Caco-2 (cell line): ENCODE measurements at places on chromosomes 2 and 18.

- no peak for DNase-seq
Observed at GRCh38 chr2:62785810-62786597, 80.5 kb downstream of the EHBP1 start.

DNA sequence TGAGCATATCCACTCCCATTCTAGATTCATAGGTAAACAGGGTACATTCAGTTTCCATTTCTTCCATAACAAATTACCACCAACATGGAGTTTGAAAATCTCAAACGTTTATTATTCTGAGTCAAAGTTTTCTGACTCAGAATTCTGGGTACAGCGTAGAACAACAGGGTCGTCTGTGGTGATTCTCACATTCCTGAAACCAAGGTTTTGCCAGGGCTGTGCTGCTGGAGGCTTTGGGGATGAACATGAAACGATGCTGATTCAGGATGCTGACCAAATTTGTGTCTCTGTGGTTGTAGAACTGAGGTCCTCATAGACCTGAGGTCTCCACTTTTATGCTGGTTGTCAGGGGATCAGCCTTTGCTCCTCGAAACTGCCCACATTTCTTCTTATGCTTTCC lies 255.7 kb downstream of the DSEL start:
- no peak for DNase-seq

DNA sequence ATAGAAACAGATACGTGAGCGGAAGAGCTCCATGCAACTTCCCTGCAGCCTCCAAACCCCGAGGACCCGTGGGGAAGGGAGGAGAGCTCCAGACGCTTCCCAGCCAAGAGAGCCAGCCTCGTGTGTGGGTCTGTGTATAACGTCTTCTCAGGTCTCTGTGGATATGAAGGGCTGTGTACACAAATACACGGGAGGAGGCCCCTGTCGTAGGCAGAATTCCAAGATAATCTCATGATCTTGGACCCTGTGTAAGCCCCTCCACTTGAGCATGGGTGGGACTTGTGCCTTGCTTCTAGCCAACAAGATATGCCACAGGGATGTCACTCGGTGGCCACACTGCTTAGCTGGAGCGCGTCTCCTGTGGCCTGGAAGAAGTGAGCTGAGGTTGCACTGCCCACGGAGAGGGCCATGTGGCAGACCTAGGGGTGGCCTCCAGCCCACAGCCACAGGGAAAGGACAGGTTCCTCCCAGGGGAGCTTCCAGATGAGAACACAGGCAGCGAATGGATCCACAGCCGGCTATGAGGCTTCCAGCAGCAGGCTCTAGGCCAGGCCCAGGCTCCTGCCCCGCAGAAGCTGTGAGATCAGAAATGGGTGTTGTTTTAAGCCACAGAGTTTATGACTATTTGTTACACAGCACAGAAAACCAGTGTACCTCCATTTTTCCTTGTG lies 15.6 kb upstream of the KLF11 start:
- DNase-seq, result no peak

DNA sequence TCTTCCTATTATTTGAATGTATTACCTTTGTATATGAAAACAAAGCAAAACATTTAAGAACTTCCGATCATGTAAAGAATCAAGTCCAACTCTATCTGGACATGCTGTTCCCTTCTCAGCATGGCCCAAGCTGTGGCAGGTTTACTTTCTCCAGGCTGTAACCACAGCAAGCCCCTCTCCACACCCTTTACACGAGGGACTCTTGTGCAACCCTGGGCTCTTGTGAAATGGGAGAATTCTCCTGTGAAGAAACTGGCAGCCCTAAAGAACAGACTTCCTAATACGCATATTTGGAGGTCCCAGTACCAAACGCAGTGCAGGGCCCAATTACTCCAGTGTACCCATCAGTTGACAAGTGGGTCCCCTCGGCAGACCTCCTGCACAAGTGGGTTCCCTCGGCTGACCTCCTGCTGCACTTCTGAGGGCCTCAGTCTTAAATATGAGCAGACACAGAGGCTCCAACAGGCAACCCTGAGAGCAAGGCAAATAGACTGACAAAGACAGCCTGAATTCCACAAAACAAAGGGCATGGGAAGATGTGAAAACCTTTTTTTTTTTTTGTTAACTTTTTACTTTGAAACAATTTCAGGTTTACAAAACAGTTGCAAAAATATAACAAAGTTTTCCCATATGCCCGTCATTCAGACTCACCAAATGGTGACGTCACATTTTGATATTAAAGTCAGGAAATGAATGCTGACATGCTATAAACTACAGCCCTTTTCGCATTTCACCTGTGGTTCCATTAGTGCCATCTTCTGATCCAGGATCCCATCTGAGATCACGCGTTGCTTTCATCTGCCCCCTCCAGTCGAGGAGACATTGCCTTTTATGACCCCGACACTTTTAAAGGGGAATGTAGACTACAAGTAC lies 78.2 kb downstream of the FBXO15 start:
- no peak for DNase-seq

- no peak for DNase-seq
Observed at GRCh38 chr2:113915082-113915819, 25.4 kb downstream of the ACTR3 start.

- DNase-seq, result no peak
Observed at GRCh38 chr2:54041135-54041534, 70.3 kb upstream of the PSME4 start.

DNA sequence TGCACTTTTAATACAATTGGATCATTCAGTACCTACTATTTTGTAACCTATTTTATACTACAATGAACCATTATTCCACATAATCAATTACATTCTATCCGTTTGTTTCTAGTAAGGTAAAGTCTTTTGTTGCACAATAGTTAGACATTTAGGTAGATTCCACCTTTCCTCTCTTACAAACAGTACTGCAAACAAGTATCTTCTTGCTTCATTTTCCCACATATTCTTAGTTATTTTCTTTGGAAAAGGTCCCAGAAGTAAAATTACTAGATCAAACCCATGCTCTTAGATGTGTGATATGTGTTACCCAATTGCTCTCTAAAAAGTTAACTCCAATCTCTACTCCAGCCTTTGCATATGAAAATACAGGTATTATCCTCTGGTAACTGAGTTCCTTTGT lies 49.6 kb downstream of the SPIRE1 start:
- DNase-seq, result no peak

GRCh38 chr2:196601430-196602306 lies 37.8 kb upstream of the CCDC150 start:
- DNase-seq, result no peak

DNA sequence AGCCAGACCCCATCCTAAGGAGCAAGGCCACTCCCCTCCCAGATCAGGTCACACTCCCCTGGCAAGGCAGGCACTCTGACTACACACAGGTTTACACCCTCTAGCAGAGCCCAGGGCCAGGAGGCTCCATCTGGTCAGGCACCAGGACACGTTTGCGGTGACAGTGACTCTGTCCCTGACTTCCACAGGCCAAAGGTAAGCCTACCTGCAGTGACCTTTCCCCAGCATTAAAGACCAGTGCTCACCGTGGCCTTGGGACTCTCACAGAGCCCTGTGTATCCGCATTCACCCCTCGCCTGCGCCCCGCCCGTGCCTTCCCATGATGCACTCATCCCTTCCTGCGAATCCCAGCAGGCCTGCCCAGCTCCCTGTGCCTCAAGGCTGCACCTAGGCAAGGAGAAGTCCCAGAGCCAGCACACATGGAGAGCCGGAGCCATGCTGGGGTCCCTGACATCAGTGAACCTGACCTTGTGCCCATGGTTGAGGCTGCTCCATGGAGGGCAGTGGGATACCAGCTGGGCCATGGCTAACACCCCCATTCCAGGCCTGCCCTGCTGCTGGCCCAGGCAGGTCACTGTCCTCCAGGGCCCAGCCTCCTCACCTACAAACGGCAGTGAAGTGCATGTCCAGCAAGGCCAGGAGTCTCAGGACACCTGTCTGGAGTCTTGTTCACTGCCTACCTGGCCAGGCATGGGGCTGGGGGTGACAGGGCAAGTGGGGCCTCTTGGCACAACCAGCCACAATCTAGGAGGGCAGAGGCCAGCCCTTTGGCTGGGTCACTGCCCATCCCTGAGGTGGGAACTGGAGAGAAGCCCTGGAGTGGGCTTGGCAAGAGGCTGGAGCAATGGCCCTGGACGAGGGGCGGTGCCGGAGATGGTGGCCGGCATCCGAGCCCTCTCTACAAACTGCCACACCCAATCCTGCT lies 3.0 kb downstream of the NEURL3 start:
- no peak for DNase-seq

GRCh38 chr2:75765798-75766197 lies 55.1 kb upstream of the GCFC2 start:
- no peak for DNase-seq

- no peak for DNase-seq
Observed at GRCh38 chr18:12779043-12779442, 76.2 kb downstream of the PSMG2 start.

DNA sequence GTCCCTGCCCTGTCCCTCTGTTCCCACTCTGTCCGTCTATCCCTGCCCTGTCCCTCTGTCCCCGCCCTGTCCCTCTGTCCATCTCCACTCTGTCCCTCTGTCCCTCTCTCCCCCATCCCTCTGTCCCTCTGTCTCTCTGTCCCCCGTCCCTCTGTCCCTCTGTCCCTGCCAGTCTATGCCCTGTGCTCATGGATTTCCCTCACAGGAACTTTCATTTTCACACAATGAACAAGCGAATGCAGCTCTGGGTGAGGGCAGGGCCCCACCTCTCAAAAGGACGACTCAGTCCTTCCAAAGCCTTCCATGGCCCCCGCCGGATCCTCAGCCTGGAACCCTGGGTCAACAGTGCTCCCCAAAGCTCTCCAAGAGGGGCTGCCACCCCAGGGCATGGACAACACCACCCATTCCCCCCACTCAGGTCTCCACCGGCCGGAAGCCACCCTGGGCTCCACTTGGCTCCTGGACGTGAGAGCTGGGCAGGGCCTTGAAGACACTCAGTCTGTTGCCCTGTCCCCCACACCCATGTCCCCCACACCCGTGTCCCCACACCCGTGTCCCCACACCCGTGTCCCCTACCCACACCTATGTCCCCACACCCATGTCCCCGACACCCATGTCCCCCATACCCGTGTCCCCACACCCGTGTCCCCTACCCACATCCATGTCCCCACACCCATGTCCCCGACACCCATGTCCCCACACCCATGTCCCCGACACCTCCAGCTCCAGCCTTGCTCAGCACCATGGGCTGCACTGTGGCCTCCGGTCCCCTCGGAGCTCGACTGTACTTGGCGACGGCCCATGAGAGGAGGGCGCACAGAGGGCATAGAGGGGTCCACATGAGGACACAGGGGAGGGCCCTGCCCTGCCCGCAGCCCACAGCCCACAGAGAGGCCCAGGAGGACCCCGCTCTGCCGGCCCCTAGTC lies 156.0 kb downstream of the PXDN start:
- DNase-seq, result no peak

DNA sequence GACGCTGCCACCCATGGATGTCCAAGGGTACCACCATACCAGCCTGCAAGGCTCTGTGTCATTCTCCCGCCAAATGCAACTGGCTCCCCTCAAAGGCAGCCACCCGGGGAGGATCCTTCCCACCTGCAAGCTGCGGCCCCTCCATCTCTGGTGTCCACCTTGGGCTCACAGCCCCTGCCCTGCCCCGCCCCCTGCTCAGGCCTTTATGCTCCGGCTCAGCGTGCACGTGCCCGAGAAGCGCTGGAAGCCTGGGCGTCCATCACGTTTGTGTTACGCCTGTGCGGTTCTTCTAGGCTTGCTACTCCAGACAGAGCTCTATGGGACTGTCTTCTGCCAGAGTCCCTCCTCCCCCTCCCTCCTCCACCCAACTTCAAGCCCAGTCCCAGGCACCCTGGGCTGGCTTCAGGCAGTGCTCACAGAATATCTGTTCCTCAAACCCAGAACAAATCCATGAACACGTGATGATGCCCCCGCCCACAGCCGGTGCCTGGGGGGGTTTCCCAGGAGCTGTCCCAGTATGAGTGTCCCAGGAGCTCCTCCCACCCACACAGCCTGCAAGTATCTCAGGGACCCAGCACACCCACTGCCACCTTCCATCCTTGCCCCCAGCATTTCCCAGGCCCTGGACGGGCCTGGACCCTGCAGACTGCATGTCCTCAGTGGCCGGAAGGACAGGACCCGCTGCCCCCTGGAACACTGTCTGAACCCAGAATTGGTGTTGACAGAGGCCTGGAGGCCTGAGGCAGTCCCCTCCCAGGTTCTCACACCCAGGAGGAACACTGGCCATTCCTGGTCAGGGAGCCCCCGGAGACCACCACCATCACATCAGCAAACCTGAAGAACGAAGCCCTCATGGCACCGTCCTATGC lies 30.3 kb downstream of the KIF1A start:
- DNase-seq, result no peak

DNA sequence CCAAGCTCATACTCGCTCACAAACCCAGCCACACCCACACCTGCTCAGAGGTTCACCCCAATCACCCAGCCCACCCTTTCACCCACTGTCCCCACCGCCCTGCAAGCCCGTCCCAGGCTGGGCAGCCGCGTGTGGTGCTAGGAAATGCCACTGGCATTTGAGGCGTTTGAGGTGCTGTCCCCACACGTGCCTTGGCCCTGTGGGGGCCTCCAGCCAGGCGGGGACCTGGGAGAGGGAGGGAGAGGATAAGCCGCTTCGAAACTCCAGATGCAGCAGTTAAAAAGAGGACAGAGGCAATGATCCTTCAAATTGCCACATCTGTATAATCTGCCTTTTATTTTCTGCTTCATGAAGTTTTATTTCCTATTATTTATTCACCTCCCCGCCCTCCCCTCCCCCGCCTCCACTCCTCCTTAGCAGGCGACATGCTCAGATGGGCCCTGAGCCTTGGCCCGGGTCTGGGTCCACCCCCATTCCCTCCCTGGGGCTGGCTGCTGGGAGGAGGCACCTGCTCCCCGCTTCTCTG lies 35.9 kb downstream of the PSD4 start:
- no peak for DNase-seq

GRCh38 chr2:143383016-143383415 lies 253.8 kb downstream of the ARHGAP15 start:
- no peak for DNase-seq

DNA sequence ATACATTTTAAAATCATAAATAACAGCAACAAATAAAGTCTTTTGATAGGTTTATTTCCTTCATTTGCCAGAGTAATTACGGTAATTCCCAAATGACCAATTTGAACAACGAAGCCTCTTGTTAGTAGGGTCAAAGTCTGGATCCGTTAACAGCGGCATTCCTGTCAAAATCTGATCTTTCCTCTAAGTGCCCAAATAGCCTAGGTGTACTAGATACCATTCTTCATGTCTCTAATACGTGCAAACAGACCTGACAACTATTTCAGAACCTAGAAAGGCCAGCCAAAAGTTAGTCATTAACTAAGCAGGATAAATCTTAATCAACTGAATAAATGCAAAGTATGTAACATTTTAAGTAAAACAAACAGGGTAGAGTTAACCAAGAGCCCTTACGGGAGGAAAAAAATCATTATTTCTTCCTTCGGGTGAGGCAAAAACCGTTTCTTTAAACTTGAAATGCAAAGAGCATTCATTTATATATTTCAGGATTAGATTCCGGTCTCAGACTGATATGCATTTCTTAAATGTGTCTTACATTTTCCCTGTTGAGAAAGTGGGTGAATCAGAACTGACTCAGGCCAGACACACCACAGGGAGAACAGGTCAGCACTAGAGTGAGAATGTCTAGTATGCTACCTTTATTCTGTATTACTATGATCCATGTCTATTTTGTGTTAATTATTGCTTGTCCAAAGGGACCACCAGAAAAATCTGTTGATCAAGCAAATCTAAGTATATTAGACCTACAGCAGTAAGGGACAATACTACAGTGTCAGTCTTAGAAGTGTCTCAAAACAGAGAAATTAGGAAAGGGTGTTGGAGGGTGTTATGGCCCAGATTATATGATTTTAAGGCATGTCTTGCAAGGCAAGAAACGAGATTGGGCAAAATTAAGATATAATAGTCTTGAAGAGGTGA lies 141.5 kb upstream of the NDUFV2 start:
- peak; percentile 52 for DNase-seq

GRCh38 chr2:108933691-108934117 lies 55.3 kb downstream of the EDAR start:
- no peak for DNase-seq
